Stimulated activated CD4-positive, alpha-beta T cell treated with anti-CD3 and anti-CD28 coated beads, Interleukin-1b, Interleukin-23, amount 100 ng/mL, for 24 hours (primary cell): ENCODE measurements at places on chromosomes 1 and 21.
A peak's percentile ranks its signal among the peaks of the same experiment; 100 is the strongest.

DNA sequence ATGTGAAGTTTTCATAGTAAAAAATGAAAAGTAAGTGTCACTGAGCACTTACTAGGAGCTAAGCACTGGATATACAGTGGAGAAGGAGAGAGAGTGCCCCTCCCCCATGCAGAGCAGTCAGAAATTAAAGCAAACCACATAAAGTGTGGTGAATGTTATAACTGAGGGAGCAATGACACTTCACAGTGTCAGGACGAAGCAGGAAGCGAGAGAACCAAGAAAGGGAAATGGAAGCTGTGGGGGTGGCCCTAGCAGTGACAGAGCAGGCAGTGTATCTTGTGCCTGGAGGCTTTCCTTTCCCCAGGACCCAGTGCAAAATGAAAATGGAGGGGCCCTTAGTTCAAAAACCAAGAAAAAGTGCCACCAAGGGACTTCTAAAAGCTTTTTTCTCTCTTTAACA, 21.5 kb upstream of the RCAN3 start:
- DNase-seq, result peak; percentile 35

- DNase-seq, result no peak
Observed at GRCh38 chr1:162217706-162218105, 148.2 kb downstream of the NOS1AP start.

- no peak for DNase-seq
Observed at GRCh38 chr1:168135116-168135920, 1.4 kb downstream of the GPR161 start.

DNA sequence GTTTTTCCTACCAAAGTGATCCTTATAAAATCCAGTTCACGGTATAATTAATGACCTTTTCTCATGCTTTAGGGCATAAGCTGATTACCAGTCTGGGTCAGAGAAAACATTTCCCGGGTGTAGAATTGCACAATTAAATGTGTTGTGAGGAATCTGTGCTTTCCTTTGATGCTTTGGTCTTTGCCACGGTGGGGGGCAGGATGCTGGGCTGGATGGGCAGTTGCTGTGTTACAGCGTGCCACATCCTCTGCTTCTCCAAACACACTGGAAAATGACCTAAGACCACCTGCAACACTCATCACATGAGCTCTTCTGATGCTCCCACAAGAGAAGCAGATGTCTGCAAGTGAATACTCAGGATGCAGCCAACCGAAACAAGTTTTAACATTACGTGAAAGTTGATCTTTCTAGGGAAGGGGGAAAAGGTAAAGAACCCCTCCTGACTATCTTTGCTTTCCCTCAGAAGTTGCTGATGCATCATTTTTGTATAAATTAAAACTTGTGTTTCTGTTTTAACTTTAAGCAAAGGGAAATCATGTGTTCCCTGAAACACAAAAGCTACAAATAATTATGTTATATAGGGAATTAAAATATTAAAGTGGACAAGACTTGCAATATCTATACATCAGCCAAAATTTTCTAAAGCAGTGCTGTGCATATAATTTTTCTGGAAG, 515.3 kb upstream of the NR5A2 start:
- DNase-seq, result no peak

GRCh38 chr1:15261155-15262002, 14.4 kb downstream of the FHAD1 start:
- DNase-seq, result no peak

DNA sequence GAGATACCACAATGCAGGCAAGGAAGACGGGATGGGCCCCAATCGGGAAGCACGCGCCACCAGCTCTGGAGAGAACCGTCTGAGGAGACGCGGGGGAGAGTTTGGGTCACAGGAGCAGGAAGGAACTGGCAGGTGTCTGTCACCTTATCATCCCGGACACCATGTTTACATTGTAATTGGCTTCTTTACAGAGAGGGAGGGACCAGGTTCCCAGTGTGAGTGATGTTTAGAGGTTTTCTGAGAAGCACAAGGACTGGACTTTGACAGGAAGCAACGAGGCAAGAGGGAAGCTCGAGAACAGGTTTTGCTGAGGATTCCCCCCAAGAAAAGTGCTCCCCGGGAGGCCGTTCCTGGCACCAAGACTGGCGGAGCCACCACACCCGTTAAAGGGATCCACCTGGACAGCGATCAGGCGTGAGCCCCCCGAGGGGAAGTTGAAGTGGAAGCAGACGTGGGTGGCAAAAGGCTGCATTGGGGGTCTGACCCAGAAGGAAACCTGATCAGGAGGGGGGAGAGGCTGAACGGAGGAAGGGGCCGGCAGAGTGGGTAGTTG, 957 bp downstream of the EPS15 start:
- DNase-seq, result no peak

GRCh38 chr1:203287109-203287893, 18.0 kb upstream of the BTG2 start:
- DNase-seq, result peak; percentile 65

- no peak for DNase-seq
Observed at GRCh38 chr1:24635195-24635843, 7.8 kb upstream of the SRRM1 start.

DNA sequence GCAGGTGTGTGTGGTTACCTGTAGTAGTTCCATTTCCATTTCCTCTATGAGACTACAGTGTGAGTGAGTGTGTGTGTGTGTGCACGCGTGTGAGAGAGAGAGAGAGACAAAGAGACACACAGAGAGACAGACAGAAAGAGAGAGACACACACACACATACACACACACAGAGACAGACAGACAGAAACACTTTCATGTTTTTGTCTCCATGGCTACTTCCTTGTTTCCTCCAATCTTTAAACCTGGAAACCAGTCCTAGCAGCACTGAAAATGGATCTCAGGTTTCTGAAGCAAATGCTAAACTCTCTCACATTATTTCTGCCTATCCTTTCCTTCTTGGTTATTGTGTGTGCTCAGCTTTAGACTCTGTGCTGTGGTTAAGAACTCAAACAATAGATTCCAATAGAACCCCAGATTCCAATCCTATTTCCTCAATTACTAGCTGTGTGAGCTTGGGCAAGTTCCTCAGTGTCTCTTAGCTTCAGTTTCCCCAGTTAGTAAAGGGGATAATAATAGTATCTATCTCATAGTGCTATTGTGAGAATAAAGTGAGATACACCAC, 22.4 kb upstream of the ABCD3 start:
- no peak for DNase-seq

- DNase-seq, result no peak
Observed at GRCh38 chr1:147624529-147624928, 45.8 kb downstream of the ACP6 start.

- DNase-seq, result no peak
Observed at GRCh38 chr21:44959376-44960091, 19.7 kb downstream of the SLX9 start.

- no peak for DNase-seq
Observed at GRCh38 chr1:39238476-39238875, 34.0 kb downstream of the MACF1 start.

- DNase-seq, result no peak
Observed at GRCh38 chr1:116356673-116357072, 16.4 kb upstream of the ATP1A1 start.

DNA sequence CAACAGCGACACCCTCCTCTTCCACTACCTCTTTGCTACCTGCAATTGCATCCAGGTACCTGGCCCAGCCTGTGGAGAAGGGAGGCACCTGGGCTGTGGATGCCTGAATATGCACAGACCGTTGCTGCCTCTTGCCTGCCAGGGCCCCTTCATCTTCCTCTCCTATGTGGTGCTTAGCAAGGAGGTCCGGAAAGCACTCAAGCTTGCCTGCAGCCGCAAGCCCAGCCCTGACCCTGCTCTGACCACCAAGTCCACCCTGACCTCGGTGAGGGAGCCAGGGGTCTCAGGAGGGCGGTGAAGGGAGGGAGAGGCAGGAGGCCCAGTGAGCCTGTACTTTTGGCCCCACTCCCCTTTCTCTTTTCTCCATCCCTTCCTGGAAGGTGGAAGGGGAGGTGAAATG, 11.5 kb downstream of the PSRC1 start:
- no peak for DNase-seq

DNA sequence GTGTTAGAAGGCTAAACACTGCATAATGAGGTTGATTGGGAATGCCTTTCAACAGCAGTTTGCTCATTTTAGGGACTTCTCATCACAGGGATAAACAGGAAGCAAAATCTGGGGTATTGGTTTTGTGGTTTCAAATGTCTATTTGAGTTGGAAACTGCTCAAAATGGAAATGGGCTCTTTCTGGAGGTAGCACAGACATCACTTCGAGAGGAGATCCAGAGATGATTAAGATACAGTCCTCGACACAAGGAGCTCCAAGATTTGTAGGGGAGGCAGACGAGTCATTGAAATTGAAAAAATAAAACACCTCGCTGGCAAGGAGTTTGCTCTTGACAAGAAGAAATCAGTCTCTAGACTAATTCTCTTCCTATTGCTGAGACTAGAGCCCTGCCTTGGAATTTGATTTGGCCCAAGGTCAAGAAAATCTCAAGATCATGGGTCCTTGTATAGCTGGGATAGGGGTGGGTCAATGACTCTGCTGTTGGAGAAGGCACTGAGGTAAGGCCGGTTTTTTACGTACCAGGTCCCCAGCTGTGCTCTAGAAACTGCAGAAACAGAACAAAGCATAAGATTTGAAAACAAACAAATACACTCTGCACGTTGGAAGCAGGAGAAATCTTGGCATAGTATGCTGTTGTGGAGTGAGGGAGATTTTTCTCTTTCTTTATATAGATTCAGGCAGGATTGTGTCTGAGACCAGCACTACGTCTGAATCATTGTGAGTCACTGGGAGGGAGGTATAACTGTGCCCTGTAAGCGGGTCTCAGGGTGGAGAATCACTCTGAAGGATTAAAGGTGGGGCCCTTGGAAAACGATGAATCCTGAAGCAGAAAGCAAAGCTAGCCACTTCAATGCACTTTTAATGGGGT, 17.7 kb upstream of the KLHDC8A start:
- no peak for DNase-seq

DNA sequence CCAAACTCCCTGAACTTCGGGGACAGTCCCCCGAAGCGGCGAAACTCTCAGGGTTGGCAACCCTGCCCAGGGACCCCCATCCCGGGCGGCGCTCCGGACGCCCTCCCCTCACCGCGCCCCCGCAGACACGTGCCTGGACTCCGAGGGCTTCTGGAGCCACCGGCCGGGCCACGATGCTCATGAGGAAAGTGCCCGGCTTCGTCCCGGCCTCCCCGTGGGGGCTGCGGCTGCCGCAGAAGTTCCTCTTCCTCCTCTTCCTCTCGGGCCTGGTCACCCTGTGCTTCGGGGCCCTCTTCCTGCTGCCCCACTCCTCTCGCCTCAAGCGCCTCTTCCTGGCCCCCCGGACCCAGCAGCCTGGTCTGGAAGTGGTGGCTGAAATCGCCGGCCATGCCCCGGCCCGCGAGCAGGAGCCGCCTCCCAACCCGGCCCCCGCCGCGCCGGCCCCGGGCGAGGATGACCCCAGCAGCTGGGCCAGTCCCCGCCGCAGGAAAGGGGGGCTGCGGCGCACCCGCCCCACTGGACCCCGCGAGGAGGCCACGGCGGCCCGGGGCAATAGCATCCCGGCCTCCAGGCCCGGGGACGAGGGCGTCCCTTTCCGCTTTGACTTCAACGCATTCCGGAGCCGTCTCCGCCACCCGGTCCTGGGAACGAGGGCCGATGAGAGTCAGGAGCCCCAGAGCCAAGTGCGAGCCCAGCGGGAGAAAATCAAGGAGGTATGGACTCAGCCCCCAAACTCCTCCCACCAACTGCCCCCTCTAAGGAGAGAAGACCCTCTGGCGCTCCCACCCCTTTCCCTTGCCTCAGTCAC, 1.2 kb downstream of the MAN1C1 start:
- DNase-seq, result no peak

- no peak for DNase-seq
Observed at GRCh38 chr1:200128944-200129879, 101.7 kb downstream of the NR5A2 start.

DNA sequence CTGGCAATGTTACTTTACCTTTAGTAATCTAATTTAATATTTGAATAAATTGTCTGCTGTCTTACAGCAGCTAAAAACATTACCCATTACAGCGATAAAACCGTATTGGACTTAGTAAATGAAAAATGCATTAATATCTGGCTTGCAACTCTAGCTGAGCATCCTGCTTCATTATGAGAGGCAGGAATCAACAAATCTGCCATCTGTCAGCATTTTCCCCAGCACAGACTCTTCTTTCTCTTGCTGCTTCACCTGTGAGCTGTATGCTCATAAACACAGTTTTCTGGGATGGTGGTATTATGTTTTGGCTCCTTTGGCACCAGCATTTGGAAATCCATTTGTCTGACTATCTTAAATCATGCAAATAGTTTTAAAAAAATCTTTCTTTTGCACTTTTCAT, 487.1 kb downstream of the KCNT2 start:
- no peak for DNase-seq

DNA sequence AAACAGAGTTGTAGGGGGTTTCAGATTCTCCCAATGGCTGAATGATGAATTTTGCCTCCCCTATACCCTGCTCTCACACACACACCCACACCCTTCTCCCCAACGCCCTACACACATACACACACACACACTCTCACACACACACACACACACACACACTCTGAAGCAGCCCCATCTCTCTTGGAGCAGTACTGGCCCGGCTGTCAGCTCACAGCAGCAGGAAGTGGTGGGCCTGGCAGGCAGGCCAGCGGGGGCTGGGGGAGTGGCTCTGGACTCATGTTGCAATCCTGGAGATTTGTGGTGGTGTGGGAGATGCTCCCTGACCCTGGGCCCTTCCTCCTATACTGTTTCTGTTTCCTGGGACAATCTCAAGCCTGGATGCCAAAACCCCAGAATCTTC, 2.2 kb downstream of the IKBKE start:
- no peak for DNase-seq

DNA sequence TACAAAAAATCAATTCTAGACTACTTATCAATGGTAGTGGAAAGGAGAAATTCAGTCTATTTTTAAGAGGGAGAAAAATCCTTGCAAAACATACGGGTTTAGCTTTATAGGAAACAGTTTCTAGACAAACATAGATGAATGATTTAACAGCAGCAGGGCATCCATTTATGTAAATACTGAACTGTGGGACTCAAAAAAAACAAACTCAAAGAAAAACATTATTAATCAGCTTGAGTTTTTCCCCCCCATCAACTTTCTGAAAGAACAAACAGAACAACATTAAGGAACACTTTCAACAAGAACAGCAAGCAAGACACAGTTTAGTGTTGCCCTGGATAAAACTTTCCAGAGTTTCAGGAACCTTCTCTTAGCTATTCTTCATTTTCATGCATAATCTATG, 147.3 kb upstream of the KCNK2 start:
- no peak for DNase-seq

- no peak for DNase-seq
Observed at GRCh38 chr1:234997201-234997895, 131.3 kb downstream of the TOMM20 start.

DNA sequence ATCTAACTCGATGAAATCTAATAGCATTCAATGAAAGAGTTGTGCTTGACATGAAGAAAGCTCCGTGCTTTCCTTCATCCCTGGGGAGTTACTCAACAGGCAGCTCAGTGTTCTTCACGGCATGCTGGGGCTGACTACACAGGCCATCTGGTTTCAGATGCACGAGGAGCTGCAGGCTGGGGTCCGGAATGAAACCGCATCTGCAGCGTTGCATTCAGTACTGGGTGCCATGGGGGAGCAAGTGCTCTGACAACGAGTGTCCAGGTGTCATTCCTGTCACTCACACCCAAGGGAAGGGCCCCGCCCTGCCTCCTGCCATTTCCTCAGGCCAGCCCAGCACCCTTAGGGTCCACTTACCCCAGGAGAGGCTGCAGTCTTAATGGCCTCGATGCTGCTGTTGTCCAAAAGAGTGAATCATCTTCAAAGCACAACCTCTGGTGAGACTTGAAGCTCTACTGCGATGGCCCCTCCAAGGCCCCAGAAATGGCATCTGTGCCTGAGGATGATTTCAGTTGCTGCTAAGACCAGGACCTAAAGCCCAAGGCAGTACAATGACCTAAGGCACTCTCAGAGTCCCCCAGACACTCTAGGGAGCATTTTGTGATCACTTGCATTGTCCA, 61.4 kb downstream of the STUM start:
- no peak for DNase-seq
